ENCODE measurements at places on chromosomes 2 and 18.

DNA sequence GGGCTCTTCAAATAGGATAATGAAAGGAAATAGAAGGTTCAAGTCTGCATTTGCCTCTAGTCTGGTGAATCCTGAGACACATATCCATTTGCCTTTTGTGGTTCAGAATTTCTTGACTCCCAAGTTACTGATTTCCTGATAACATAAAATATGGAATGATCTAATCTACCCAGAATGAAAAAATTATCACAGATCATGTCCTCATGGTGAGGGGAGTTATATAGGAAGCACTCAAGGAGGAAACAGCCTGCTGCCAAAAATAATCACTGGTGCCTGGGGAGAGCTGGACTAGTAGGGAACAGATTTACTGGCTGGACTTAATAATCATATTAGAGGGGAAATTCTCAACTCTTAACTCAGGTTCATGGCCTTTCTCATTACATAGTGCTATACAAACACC is 95.5 kb upstream of the STK17B start:
- DNase-seq, result no peak

- DNase-seq, result no peak
These were observed 38.5 kb downstream of the NPC1 start for GRCh38 chr18:23547846-23548245.

DNA sequence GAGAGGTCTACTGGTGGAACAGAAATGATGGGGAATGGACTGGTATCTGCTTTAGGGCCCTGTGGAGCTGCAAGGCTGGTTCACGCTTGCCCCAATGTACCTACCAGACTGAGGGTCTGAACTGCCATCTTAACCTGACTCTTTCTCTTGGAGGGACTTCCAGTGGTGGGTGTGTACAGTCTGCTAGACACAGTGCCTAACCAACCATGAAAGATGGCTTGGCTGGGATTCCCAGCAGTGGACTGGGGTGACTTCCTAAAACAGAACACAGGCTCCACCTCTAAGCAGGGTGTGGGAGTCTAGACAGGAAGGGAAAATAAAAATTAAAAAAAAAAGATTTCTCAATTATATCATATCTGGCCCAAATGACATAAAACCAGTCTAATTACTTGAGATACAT is 25.5 kb upstream of the MYO3B start:
- DNase-seq, result no peak

DNA sequence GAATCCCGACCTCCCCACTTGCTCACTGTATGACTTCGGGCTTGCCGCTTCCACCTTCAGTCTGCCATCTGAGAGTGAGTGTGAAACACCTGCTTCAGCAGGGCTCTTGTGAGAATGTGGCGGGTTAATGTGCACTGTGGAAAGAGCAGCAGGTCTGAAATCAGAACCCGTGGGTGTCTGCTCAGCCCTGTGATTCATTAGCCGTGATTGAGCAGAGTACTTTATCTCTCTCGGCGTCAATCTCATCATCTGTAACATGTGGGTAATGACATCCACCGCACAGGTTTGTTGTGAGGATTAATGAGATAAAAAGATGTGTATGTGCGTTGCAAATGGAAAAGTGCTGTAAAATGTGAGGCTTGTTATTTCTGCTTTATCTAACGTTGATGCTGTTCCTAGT is 128.6 kb downstream of the LRATD1 start:
- DNase-seq, result no peak

DNA sequence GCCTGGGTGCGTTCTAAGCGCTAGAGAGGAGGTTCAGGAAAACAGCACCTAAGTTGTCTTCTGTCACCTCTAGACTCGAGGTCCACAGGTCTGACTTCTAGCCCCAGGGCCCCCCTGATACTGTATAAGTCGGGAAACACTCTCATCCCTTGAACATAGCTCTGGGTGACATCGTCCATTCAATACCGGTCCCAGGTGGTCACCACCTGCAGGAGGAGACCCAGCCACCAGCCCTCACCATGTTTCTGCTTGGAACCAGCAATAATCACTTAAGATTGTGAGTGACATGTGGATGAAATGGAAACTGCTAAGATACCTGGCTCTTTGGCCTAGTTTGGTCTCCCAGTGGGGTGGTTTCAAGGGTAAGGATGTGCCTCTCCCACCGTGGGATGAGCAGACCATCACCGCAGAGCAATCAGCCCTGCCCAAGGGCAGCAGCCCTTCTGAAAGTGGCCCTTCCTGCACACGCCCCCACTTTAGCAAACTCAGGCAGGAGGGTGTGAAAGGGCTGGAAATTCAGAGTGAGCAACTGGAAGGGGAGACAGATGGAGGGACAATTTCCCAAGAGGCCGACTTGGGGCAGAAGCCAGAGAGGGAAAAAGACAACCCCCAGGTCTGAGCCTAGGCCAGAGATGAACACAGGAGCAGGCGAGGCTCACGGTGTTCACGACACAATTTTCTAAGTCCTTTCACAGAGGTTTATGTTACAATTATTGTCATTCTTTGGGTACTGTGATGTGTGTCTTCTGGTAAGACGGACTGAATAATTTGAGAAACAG is 95.2 kb downstream of the ZNF516 start:
- no peak for DNase-seq

DNA sequence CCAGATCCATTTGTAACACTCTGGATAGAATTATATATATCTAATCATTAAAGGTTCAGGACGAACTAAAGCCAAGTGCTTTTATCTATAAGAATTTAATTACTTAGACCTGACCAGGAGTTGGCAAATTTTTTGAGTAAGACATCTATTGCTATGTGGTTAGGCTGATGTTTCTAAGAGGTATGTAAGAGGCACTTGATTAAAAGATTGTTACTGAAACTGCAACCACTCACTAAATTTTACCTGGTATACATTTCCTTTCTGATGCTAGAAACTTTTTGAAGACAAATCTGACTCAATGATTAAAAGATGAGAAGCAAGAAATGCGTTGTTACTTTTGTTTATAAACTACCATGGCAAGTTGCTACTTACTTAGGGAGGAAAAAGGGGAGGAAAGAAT is 76.7 kb upstream of the CHAC2 start:
- DNase-seq, result no peak

- no peak for DNase-seq
These were observed 281.7 kb downstream of the CCDC85A start for GRCh38 chr2:56465491-56465890.

DNA sequence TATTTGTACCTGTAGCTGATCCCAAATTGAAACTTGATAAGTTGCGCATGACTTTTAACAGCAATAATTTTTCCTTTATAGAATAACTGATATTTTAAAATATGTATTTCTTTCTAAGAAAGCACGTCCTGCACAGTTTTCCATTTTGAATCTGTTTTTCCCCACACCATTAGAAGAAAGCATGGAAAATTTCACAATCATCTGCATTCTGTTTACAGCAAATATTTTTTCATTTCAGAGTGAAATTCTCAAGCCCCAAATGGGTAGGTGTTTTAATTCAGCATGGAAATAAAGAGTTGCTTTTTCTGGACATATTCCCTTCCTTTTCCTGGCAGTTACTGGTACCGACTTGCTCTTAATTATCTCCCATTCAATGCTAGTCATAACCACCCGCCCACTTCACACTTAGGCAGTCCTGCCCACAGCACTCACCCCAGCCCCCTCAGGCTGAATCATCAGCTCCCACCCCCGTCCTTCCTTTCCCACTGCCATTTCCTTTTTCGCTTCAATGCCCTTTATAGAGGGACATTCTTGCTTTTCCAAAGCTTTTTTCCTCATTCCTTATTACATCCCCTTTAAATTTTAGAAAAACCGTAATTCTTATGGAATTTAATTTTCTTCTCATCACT is 89.2 kb upstream of the GLS start:
- peak; percentile 28 for DNase-seq

DNA sequence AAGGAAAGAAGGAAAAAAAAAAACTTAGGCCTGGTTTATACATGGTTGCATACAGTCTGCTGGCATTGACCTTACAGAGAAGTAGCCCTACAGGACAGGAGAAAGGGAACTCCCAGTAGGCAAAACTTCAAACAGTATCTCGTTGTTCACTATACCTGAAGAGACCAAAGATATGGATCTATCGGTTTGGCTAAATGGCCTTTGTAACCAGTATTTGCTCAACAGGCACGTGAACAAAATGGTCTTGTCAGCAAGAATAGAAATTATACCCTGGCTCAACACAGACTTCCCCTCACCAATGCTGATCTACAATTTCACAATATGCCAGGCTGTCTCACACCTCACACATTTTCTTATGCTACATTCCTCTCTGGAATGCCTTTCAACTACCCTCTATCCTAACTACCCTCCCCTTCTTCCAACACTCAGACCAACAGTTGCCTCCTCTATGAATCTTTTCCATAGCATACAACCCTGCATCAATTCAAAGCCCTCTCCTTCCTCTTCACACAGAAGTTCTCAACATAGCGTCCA is 13.7 kb downstream of the HYCC2 start:
- DNase-seq, result no peak

GRCh38 chr18:6748241-6748640 is 18.7 kb downstream of the ARHGAP28 start:
- no peak for DNase-seq

DNA sequence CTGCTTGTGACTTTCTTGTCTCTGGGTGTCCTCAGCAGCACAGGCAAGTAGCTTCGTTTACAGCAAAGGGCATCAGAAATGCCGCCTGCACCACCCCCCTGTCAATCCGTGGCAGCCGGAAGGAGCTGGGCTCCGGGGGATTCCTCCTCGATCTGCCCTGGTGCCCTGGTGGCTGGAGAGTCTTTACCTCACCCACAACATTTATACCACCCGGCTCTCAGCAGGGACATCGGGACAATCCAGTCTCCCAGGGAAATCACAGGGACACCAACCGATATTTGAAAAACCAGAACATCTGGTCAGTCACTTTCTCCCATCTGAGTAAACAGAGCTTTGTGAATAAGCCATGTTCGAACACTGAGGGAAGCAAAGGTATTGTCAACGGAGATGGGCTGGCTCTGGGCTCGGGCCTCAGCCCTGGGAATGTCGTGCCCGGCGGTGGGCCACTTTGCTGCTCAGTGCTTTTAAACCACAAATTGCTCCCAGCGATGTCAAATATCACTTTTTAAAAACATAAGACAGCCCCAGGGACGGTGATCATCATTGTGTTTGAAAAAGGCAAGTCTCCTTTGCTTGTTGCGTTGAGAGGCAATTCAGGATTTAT is 210.0 kb upstream of the SALL3 start:
- DNase-seq, result no peak

GRCh38 chr2:203908797-203909185 is 27.8 kb upstream of the ICOS start:
- DNase-seq, result no peak

DNA sequence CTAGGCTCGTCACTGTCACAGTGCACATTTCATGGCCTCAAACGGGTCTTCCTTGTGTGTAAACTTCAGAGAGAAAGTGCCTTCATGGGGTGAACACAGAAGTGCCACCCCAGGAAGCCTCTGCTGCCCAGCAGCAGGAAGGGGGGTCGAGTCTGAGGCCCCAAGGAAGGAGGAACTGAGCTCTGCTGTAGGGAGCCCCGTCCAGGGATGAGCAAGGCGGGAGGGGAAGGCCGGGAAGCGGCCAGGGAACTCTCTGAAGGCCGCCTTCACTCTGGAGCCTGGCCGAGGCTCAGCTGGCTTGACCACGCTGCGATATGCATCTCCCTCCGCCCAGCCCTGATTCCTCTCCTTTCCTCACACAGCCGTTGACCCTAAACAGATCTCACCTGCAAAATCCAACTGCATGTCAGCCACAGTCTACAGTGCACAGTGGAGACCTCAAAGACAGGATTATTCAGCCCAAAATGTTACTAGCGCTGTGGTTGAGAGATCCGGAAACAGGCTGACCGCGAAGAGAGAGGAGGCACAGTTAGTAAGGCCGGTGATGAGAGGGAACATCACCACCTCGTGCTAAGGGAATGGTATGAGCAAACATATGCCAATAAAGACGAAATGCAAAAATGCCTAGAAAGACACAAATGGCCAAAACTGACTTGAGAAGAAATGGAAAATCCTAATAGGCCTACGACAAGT is 34.2 kb upstream of the CTDP1 start:
- no peak for DNase-seq

DNA sequence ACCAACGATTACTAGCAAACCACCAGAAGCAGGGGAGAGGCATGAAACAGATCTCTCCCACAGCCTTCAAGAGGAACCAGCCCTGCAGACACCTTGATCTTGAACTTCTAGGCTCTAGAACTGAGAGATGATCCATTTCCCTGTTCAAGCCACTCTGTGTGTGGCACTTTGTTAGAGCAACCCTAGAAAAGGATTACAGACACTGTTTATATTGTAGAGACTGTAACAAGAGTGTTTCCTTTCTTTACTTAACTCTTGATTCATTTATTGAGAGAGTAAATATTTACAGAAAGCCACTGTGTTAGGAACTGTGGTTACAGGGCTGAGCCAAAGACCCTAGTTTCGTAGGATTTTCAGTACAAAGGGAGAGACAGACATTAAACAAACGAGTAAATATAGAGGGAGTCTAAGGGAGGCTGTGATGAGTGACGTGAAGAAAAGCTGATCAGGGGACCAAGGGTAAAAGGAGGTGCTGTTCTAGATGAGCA is 10.9 kb downstream of the CCDC68 start:
- no peak for DNase-seq

Data from tibial nerve (tissue), 4 donors.